Kidney epithelial cell (primary cell): ENCODE measurements at places on chromosomes 5 and 9. TPM values are rescaled to one million over a fixed set of nuclear protein-coding genes. Genes with fewer than 3 reads are reported as not detected.

GRCh38 chr5:156354571-156354970, 27.6 kb downstream of the SGCD start:
- no peak for DNase-seq

PRRC2B gene
- 158 and 169 TPM in 2 replicates for total RNA-seq

DNA sequence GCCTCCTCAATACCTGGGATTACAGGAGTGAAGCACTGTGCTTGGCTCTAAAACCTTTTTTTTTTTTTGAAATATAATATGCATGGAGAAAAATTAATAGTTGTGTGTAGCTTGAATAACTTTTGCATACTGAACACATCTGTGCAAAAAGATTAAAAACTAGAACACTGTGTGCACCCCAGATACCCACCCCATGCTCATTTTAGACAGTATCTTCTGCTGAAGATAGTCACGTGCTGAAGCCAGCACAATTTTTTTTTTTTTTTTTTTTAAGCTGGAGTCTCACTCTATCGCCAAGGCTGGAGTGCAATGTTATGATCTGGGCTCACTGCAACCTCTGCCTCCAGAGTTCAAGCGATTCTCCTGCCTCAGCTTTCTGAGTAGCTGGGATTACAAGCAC, 39.9 kb downstream of the C9orf153 start:
- no peak for DNase-seq

ZDHHC12 gene
- 96.3 and 104 TPM in 2 replicates for total RNA-seq

DNA sequence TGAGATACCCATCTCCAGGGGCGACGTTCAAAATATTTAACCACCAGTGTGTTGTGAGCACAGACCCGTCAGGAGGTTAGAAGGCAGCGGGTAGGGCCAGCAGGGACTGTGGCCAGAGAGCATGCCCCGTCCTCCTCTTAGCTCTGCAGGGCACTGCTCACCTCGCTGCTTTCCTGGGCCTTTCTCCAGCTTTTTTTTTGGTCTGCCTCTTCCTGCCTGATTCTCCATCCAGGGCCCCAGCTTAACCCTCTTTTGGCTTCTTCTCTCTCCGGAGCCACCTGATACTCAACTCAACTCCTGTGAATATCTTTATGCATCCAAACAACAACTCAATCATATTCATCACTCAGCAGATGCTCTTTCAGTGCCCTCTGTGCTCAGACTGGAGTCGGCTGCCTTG, 44.0 kb downstream of the TMOD1 start:
- no peak for DNase-seq
